ENCODE measurements at places on chromosomes 6 and 20. TPM values are rescaled to one million over a fixed set of nuclear protein-coding genes. Genes with fewer than 3 reads are reported as not detected.

GSTA3 gene
- not detected for total RNA-seq

DZANK1 gene
- 2.7 TPM for total RNA-seq

SEL1L2 gene
- not detected for total RNA-seq

SIRPB1 gene
- 1.8 TPM for total RNA-seq

FAM217B gene
- total RNA-seq, result 11.8 TPM

SYCP2 gene
- total RNA-seq, result 3.9 TPM

RBM24 gene
- 7.9 TPM for total RNA-seq

OR2H1 gene
- not detected for total RNA-seq

RAMACL gene
- 0.08 TPM for total RNA-seq

PLCB4 gene
- total RNA-seq, result 16.1 TPM

KIF6 gene
- total RNA-seq, result 23.6 TPM

PPP2R5D gene
- total RNA-seq, result 37.3 TPM

PRDM13 gene
- 2.6 TPM for total RNA-seq

NFS1 gene
- total RNA-seq, result 66.1 TPM

CST5 gene
- 0.26 TPM for total RNA-seq

SYNJ2 gene
- total RNA-seq, result 3.9 TPM

PLA2G7 gene
- total RNA-seq, result 0.53 TPM

TXLNB gene
- 0.83 TPM for total RNA-seq

RIMS4 gene
- 10.9 TPM for total RNA-seq

EYA4 gene
- 55.3 TPM for total RNA-seq

B3GALT4 gene
- 1.0 TPM for total RNA-seq

AVP gene
- total RNA-seq, result not detected

MACROD2 gene
- total RNA-seq, result 3.3 TPM

TAPBP gene
- 45.5 TPM for total RNA-seq

SLC16A10 gene
- 5.9 TPM for total RNA-seq

HLA-G gene
- total RNA-seq, result 0.32 TPM

CAPN11 gene
- total RNA-seq, result not detected

ARFGEF3 gene
- 0.82 TPM for total RNA-seq

FHL5 gene
- not detected for total RNA-seq

RIMS1 gene
- total RNA-seq, result not detected

STX11 gene
- total RNA-seq, result 6.7 TPM

ME1 gene
- total RNA-seq, result 8.0 TPM

MEP1A gene
- not detected for total RNA-seq

GGT7 gene
- total RNA-seq, result 4.4 TPM

SGK2 gene
- total RNA-seq, result not detected

RSPO3 gene
- not detected for total RNA-seq

EYS gene
- 0.03 TPM for total RNA-seq

ZNF334 gene
- total RNA-seq, result not detected

BPIFB2 gene
- total RNA-seq, result not detected

SGK1 gene
- 574 TPM for total RNA-seq

MAFB gene
- 1.2 TPM for total RNA-seq

METTL24 gene
- not detected for total RNA-seq

EPHA7 gene
- 5.7 TPM for total RNA-seq

OPRM1 gene
- total RNA-seq, result not detected

TRIM38 gene
- total RNA-seq, result 15.0 TPM

MSH5 gene
- 16.1 TPM for total RNA-seq

SOX4 gene
- total RNA-seq, result 25.8 TPM

Data from SK-MEL-5 (cell line).